Activated CD4-positive, CD25-positive, alpha-beta regulatory T cell treated with anti-CD3 and anti-CD28 coated beads, Interleukin-2, amount 50 U/mL, for 16 hours (primary cell): ENCODE measurements at places on chromosomes 1 and 21.

GRCh38 chr1:178536844-178537371 is 24.0 kb downstream of the TEX35 start:
- no peak for DNase-seq

DNA sequence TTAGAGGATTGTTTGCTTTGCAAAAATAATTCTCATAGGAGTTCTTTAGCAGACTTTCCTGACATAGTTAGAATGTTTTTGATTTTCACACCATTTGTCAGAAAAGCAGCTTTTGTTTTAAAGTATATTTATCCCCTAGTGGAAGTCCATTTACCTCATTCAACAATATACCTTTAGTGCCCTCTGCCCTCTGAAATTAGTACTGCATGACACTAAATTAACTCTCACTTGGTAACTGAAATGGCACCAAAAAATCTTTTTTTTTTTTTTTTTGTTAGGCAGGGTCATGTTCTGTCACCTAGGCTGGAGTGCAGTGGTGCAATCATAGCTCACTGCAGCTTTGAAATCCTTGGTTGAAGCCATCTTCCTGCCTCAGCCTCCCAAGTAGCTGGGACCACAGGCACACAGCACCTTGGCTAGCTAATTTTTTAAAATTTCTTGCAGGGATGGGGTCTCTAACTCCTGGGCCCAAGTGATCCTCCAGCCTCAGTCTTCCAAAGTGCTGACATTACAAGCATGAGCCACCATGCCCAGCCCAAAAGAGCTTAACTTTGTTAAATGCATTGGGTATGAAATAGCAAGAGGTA is 13.6 kb downstream of the LRRC42 start:
- DNase-seq, result no peak

DNA sequence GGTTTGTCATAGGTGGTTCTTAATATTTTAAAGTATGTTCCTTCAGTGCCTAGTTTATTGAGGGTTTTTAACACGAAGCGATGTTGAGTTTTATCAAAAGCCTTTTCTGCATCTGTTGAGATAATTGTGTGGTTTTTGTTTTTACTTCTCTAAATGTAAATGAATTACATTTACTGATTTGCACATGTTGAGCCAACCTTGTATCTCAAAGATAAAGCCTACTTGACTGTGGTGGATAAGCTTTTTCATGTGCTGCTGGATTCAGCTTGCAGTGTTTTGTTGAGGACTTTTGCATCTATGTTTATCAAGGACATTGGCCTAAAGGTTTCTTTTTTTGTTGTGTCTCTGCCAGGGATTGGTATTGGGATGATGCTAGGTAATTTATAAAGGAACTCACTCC is 142.5 kb downstream of the PRDM2 start:
- DNase-seq, result no peak

DNA sequence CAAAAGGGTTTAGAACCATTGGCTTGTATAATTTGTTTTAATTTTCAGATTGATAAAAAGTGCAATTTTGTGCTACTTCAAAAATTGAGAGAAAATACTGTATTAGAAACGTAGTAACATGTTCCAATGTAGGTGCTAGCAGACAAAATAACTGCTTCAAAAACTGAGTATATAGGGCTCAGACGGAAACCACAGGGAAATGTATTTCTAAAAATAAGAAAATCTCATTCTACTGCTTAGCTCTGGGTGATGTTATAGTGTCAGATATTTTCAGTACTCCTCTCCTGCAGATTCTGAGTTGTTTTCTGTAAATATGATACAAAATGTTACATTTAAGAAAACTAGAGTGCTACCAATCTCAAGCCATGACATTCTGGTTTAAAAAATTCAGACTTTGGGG is 55.4 kb downstream of the KCNK2 start:
- DNase-seq, result no peak

DNA sequence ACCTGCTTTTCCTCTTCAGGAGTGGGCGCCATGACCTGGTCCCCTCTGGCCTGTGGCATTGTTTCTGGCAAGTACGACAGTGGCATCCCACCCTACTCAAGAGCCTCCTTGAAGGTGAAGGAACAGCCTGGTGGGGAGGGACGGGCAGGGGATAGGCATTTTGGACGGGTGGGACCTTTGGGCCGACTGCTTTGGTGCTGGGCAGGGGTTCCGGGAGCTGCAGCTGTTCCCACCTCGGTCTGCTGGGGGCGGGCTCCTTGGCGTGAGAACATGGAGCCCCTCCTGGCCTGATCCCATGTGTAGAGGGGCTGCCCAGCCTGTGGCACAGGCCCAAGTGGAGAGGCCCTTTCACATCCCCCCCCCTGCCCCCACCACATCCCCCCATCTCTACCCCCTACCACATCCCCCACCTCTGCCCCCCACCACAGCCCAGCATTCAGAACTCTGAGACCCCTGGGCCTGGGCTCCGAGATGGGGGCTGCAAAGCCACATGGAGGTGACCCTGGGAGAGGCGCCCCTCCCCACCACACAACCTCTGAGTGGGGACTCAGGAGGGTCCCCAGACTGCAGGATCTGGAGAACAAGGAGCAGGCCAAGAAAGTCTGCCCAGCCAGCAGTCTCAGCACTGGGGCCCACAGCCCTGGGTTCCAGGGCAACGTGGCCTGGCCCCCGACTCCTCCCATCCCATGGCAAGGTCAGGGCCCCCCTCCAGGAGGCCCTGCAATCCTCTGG is 50.0 kb downstream of the KCNAB2 start:
- DNase-seq, result no peak

- DNase-seq, result no peak
Observed at GRCh38 chr1:235343726-235344125, 15.4 kb downstream of the GGPS1 start.

- DNase-seq, result no peak
Observed at GRCh38 chr1:28172713-28173150, 3.8 kb downstream of the PTAFR start.

- no peak for DNase-seq
Observed at GRCh38 chr21:15003463-15004135, 61.2 kb downstream of the NRIP1 start.

- no peak for DNase-seq
Observed at GRCh38 chr1:228668553-228669241, 66.6 kb upstream of the RHOU start.
